Tongue (tissue), 3 donors: ENCODE measurements at places on chromosomes 5 and 9.

GRCh38 chr9:77848404-77848803 lies 183.2 kb downstream of the GNAQ start:
- no peak for DNase-seq

DNA sequence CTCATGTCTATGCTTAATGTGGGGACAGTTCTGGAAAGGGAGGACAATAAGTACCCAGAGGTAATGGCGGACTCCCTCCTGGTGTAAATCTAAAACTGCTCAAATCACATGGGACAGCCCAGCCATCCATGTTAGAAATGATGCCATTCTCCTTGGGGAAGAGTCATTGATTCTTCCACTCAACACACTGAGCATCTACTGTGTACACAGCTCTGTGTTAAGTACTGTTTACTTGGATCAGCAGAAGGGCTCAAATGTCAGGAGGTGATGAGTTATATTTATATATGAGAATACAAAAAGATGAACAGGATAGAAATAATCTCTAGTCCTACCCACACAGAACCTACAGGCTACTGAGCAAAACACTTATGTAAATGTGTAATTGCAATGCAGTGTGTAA lies 31.8 kb upstream of the NANS start:
- DNase-seq, result no peak

GRCh38 chr5:124806026-124806372 lies 59.6 kb upstream of the ZNF608 start:
- no peak for DNase-seq

- no peak for DNase-seq
Observed at GRCh38 chr5:131206772-131207171, 36.0 kb downstream of the LYRM7 start.

DNA sequence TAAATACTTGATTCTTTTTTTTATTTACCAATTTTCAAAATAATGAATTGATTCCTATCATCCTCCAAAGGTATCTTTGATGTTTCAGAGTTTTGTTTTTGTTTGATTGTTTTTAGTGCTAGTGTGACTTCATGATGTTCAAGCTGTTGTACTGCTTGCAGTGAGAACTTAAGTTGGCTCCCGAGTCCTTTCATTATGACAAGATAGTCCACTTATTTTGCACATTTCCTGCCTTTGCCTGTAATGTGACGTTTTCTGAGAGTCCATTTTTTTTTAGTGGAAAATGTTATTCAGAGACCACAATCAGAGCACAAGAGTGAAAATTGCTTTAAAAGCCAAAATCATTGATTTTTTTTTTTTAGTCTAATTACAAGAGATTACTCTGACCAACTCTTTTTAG lies 60.1 kb upstream of the FCHO2 start:
- no peak for DNase-seq

DNA sequence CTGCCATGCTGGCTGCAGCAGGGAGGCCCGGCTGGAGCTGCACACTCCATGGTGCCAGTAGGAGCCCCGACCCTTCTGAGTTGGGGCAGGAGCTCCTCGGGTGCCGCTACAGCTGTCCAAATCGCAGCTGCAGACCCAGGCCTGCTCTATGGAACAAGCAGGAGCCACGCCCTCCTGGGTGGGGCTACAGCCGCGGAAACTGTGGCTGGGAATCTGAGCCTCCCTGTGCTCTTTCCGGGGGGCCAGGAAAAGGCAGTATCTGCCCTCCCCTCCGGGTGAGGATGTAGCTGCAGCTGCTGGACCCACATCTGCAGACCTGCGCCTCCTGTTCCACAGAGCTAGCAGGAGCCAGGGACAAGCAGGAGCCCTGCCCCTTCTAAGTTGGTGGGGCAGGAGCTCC lies 278.9 kb upstream of the ACTBL2 start:
- DNase-seq, result no peak

DNA sequence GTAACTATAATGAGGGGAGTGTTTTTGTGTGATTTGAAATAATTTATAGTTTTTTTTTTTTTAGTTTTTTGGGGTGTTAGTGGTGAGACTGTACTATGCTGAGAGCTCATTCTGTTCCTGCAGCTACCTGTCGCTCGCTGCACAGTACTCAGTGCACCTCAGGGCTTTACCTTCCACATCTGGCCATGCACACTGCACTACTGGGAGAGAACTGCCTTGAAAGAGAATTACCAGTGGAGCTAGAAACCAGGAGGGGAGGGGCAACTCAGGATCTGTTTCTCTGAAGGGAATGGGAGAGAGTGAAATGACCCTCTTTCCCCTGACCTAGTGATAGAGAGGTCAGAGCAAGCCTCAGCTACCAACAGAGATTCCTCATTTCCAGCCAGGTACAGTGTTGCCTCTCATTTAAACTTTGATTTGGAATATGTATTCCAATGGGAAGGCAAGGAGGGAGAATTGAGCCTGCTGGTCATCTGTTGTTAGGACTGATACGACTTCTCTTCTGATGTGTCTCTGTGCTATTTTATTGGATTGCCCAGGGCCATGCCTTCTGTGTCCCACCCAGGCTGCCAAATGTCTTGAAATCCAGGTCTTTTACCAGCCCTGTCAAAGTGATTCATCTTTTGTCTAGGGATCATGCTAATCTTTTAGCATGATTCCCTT lies 8.9 kb downstream of the ATG10 start:
- no peak for DNase-seq

DNA sequence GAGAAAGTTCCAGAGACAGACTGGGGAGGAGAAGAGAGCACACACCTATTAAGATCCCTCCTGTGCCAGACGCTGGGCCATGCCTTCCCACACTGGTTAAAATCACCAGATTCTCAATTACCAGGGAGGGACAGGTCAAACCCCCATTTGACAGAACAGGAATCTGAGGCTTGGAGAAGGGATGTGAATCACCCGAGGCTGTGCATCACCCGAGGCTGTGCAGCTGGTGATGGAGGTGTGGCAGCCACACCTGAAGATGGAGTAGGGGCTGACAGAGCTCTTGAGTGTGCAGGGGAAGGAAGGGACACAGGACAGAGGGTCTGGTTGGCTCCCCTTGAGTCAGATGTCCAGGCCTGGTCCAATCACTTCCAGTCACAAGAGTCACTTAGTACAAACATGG lies 70.6 kb downstream of the LMX1B start:
- no peak for DNase-seq

GRCh38 chr5:175133185-175133584 lies 310.8 kb downstream of the DRD1 start:
- no peak for DNase-seq

DNA sequence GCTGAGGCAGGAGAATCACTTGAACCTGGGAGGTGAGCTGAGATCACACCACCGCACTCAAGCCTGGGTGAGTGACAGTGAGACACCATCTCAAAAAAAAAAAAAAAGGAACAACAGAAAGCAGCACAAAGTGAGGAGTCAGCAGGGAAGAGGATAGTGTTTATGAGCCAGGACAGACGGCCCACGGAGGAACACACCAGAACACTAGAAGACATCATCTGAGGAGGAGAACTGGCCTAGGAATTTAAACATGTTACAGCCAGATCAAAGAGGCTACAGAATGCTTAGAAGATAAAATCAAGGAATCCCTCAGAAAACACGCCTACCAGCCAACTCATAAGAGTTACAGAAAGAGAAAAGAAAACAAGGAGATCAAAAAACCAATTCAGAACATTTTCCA lies 12.2 kb downstream of the UBAC1 start:
- DNase-seq, result no peak

GRCh38 chr9:121721058-121721350 lies 69.6 kb downstream of the DAB2IP start:
- DNase-seq, result no peak

DNA sequence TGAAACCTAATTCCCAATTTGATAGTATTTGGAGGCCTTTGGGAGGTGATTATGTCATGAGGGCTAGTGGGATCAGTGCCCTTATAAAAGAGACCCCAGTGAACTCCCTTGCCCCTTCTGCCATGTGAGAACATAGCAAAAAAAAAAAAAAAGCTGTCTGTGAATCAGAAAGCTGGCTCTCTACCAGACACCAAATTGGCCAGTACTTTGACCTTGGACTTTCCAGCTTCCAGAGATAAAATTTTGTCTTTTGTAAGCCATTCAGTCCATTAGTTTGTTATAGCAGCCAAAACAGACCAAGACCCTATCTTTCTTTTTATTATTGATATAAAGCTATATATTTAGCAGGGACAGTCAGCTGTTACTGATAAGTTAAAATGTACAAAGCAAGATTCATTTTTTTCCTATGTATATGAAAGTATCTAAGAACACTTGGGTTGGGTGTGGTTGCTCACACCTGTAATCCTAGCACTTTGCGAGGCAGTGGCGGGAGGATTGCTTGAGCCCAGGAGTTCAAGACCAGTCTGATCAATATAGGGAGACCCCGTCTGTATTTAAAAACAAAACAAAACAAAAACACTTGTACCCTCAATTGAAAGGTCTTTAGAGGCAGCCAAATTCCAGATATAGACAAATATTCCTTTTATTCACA lies 8.1 kb upstream of the C5orf24 start:
- no peak for DNase-seq

GRCh38 chr5:132437604-132438266 lies 52.8 kb downstream of the IRF1 start:
- peak; percentile 59 for DNase-seq

- DNase-seq, result no peak
Observed at GRCh38 chr9:91098203-91098850, 263.4 kb downstream of the AUH start.

- DNase-seq, result no peak
Observed at GRCh38 chr9:21097817-21098216, 20.1 kb upstream of the IFNB1 start.

DNA sequence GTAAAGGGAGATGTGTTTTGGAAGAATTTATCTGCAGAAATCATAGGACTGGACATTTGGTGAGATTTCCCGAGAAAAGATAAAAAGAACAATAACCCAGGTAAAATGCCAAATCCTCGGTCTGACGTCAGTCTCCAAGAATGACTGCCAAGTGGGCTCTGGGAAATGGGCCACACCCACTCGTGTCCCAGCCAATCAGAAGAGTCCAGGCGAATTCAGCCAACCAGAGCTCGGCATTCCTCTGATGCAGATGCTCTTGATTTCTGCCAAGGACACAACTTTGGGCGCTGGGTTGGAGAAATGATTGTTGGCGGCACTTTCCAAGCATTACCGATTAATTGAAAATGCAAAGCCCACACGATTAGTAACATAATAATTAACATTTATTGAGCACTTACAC lies 73.3 kb downstream of the FGF18 start:
- DNase-seq, result peak; percentile 28

GRCh38 chr5:65191554-65192135 lies 290.1 kb downstream of the ADAMTS6 start:
- no peak for DNase-seq

DNA sequence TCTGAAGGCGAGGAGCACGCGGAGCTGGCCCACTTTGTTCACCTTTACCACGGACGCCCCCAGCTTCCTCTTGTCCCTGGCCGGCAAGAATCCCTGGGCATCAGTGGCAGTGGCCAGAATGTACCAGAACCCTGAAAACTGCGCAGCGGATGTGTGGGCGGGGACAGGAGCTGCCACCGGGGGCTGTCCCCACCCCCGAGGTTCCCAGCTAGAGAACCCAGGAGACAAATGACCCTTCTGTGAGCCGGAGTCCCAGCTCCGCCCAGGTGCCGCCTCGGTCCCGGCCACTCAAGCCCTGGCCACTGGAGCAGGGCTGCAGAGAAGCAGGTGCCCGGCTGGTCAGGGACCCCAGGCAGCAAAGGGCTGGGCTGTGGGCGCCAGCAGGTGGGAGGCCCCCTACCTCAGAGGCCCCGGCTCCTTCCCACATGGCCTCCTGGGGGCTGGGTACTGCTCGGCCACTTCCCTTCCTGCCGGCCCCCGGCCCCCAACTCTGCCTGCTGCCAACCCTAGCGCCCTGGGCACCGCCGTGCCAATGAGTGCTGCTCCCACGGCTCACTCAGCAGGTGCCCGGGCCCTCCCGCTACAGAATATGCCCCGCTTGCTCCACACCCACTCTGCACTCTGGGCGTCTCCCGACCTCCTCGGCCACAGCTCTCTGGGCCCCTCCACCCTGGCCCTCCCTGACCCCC lies 713 bp downstream of the LCN10 start:
- no peak for DNase-seq

DNA sequence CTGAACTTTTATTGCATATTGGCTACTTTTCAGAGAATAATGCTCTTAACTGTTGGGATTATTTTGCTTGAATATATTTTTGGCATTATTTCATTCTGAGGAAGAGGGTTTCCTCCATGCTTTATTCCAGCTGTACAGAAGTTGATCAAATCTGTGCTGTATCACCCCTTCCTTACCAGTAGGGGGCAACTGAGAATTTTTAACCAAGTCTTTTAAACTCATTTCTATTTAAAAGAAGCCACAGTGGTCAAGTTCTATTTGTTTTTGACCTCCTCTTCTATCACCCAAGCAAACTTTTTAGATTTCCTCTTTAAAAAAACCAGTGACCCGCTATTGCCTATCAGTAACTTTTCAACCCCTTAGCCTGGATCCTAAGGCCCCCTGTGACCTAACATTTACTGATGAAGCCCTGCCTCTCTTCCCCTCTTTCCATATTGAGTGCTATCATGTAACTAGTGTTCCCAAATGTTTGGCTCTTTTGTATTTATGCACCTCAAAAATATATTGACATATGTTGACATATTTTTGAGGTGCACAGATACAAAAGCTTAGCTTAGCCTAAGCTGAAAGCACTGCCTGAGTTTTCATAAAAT lies 80.6 kb downstream of the FBXO4 start:
- DNase-seq, result peak; percentile 23

GRCh38 chr5:143592648-143593047 lies 189.2 kb upstream of the NR3C1 start:
- no peak for DNase-seq

- no peak for DNase-seq
Observed at GRCh38 chr5:39427229-39427628, 2.4 kb upstream of the DAB2 start.

DNA sequence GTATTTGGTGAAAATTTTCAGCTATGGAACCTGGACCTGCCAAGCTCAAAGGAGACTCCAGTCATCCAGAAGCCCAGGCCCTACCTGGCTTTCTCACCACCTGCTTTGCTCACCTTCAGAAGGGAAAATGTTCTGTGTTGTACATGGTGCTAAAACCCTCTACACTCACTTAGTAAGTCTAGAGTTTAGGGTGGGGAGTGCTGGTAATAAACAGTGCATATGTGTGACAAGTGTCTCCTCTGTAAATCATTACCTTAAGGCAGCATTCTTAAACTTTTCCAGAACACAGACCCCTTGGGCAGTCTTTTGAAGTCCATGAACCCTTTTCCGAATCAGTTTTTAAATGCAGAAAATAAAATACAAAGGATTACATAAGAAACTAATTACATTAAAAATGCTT lies 248.8 kb upstream of the PIK3R1 start:
- no peak for DNase-seq

GRCh38 chr9:111658943-111659342 lies 2.5 kb upstream of the GNG10 start:
- DNase-seq, result no peak

- peak; percentile 64 for DNase-seq
Observed at GRCh38 chr5:15320871-15321270, 179.1 kb upstream of the FBXL7 start.
